ENCODE measurements at places on chromosomes 2 and 18.

DNA sequence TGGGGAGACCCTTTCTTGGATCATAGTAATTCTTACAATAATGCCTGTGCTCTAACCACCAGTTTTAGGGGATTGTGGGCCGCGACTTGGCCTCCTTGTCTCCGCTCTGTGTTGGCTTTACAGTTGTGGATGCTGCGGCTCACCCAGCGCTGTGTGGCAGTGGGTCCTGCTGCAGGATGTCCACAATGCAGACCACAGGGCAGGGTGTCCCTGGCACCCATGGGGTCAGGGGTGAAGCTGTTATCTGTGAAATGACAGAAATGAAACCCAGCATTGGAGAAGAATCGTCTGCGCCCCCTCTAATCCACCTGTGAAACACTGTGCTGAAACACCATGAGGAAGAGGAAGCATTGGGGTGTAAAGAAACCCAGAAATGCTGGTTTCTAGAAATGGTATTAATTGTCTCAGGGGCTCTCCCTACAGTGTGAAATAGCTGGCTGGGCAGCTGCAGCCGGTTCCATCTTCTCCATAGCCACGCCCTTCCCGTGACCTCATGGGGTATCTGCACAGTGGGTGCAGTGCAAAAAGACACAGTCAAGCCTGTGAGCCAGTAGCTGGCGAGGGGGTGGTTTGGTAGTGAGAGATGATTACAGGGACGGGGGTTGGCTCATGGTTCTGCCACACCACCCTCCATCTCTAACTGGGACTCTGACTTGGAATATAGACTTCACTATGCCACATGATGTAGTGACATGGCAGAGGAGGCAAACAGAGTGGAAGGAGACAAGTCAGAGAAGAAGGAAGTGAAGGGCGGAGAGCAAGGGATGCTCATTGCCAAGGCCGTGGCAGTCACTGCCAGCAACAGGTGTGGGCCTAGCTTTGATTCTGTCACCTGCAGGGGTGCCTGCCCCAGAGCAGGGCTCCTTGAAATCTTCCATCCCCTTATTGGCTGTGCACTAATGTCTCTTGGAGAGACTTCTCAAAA lies 16.2 kb downstream of the INPP4A start:
- no peak for DNase-seq

- no peak for DNase-seq
These were observed 111.7 kb downstream of the MARCHF4 start for GRCh38 chr2:216260629-216261028.

DNA sequence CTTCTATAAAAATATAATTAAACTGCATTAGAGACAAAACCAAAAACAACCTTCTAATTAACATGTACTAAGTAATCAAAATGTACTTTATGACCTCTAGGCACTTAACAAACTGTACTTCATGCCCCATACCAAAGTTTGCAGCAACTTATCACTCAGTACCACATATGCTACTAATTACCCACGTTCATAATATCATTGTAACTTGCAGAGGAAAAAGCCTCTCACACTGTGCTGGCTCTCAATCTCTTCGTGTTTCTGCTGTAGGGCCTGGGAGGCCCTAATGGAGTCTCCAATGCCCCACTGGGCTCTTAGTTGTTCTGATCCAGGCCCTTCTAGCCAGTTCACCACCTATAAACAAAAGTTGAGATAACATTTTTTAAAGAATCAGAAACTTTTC lies 82.1 kb upstream of the CCDC141 start:
- DNase-seq = no peak

DNA sequence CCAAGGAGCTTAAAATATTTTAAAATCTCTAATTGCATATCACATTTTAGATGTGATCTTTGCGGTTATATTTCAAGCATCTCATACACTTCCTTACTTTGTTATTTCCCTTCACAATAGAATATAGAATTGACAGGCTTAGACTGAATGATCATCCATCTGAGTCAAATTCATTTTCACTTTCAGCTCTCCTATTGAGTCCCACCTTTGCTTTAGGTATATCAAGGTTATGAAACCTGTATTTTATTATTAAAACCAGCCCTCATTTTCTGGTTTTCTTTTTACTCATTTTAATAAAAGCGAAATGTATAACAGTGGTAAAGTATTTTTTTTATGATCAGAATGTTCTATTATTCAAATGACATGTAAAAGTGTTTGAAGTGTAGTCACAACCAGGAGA lies 162.9 kb upstream of the KYNU start:
- no peak for DNase-seq

- no peak for DNase-seq
These were observed 338.9 kb upstream of the SETBP1 start for GRCh38 chr18:44341759-44342158.

- no peak for DNase-seq
These were observed 241.8 kb downstream of the TFCP2L1 start for GRCh38 chr2:121043061-121043826.

DNA sequence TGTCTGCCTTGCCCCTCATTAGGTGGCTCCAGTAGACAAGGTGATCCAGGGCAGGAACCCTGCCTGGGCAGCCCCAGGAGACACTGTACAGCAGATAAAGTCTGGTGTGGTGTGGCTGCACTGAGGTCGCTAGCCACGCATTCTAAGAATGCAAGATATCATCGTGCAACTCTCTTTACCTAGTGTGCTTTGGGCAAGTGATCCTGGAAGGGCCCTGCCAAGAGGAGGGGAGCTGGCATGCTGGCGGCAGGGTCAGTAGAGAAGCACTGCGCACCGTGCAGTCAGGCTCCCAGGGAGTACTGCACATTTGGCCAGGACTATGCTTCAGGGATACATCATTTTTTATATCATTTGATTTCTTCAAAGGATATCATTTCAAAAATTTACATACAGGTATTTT lies 195.3 kb upstream of the SMAD2 start:
- no peak for DNase-seq

- no peak for DNase-seq
These were observed 93.8 kb downstream of the ICOS start for GRCh38 chr2:204030322-204030721.

GRCh38 chr18:51196811-51197660 lies 445 bp downstream of the MEX3C start:
- no peak for DNase-seq

DNA sequence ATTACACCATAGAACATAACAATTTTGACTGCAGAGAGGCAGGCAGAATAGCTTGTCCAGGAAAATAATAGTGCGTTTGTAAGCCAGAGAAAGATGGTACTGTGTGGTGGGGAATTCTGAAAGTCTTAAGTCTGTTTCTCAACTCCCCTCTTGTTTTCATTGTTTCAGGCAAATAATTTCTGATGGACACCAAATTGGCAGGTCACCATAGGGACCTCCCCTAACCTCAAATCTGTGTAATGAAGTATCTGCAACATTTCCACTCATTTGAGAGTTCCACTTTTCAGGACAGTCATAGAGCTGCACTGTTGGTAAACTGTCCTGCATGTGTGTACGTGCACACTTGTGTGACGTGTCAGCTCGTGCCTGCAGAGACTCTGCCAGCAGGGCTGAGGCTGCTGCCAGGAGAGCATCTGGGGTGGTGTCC lies 195.6 kb downstream of the AGAP1 start:
- no peak for DNase-seq

DNA sequence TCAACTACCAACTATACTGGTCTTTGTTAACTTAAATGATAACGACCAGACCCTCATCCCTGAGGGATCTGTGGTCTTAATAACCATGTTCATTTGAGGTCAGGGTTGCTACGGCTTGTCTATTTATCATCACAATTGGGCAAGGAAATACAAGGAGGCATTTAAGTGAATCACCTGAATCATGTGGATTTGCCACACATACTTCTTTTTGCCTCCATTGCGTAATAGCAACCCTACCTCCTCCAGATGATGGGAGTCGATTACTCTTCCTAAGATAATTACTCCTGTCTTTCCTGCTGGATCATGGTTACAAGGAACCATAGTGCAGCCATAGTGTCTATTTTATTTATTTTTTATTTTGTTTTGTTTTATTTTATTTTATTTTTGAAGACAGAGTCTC lies 42.2 kb downstream of the TAF4B start:
- DNase-seq = no peak

- DNase-seq = no peak
These were observed 246.8 kb downstream of the AGPS start for GRCh38 chr2:177639262-177639914.

GRCh38 chr2:106961328-106961727 lies 75.4 kb upstream of the ST6GAL2 start:
- DNase-seq = no peak

GRCh38 chr2:44941551-44942234 lies at the start of gene SIX3:
Gene SIX3 (plus strand): TSS chr2:44941702. CDS start chr2:44942105, 403 bp downstream.
- no peak for DNase-seq

DNA sequence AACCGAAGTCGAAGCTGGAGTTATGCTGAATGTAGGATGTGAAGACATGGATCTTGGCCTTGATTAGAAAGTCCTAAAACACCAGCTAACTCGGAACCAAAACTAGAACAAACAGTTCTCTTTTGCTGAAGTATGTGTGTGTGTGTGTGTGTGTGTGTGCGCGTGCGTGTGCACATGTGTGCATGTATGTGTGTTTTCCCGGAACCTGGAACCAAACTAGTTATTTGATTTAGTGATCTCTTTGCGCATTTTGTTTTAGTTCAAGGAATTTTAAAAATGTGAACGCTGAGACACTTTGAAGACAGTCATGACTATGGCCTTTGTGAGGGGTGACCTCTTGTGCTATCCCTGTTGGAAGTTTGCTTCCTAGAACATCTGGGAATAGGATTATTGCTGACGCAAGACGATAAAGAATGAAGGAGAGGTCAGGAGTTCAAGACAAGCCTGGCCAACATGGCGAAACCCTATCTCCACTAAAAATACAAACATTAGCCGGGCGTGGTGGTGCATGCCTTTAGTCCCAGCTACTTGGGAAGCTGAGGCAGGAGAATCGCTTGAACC lies 23.8 kb downstream of the FHL2 start:
- DNase-seq = no peak

DNA sequence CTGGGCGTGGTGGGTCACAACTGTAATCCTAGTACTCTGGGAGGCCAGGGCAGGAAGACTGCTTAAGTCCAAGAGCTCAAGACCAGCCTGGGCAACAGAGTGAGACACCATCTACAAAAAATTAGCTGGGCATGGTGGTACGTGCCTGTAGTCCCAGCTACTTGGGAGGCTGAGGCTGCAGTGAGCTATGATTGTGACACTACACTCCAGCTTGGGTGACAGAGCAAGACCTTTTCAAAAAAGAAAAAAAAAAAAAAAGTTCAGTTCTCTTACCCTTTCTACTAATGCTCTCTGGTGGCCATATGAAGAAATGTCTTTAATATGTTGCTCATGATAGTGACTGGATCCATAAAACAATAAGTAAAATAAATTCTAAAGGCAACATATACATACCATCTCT lies 14.9 kb downstream of the TYW5 start:
- no peak for DNase-seq

DNA sequence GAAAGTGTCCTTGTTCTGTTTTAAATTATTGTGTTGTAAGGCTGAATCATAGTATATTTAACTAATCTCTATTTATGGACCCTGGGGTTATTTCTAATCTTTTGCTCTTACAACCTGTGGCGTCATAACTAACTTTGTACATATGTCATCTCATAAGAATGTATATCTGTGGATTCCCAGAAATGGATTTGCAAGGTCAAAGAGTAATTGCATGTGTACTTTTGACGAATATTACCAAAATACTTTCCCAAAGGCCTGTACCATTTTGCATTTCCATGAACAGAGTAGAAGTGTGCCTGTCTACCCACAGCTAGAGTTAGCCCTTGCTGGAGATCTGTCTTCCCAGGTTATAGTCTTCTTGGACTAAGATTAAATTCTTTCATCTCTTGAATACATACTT lies 42.8 kb downstream of the SEMA4F start:
- peak; percentile 69 for DNase-seq

- no peak for DNase-seq
These were observed 34.6 kb downstream of the ADCY3 start for GRCh38 chr2:24885221-24886125.

DNA sequence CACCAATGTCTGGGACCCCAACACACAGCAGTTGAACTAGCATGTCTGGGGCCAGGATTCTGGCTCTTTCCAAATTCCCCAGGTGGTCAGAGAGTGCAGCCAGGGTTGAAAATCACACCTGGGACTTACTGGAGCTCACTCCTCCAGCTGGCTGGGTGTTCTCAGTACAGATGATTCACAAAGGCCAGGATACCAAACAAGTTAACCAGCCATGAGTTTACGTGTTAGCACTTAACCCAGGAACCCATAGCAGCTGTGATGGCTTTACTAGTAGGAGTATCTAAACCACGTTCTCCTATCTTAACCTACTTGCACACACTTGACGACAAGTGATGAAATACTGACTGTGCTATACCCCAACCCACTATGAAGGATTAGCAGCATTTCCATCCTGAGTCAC lies 222.8 kb downstream of the FBXO15 start:
- DNase-seq = peak; percentile 32

DNA sequence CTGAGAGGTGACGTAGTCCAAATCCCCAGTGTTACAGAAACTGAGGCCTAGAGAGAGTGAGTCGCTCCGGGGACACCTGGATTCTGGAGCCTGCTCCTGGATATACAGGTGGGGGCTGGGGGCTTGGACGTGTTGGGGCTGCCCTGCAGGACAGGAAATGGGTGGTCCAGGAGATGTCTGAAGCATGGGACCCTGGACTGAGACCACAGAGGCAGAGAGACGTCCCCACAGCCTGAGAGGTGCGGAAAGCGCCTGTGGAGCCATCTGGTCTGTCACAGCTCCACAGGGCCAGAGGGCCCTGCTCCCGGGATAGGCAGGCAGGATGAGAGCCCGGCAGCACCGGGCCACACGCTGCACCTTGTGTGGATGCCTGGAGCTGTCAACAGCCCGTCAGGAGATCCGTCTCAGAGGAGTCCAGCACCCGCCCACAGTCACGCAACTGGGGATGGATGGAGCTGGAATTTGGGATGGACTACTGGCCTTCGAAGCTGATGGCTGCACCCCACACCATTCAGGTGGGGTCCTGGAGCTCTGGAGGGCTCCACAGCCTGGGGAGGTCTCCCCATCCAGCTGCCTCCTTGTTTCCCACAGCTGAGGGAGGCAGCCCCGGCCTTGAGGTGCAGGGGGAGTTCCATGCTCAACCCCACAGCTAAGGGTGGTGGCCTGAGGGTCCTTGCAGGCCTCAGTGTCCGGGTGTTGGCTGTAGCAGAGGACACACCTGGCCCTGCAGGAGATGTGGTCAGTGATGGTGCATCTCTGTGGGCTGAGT lies 303.0 kb downstream of the NDUFA10 start:
- DNase-seq = no peak

GRCh38 chr18:79600141-79600540 lies 79.5 kb upstream of the CTDP1 start:
- no peak for DNase-seq

DNA sequence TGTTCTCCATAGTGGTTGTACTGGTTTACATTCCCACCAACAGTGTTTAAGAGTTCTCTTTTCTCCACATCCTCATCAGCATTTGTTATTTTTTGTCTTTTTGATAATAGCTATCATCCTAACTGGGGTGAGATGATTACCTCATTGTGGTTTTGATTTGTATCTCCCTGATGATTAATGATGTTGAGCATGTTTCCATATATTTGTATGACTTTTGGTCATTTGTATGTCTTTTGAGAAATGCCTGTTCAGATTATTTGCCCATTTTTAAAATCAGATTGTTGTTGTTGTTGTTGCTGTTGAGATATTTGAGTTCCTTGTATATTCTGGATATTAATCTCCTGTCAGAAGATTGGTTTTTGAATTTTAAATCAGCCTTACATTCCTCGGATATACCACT lies 147.5 kb downstream of the NCOA1 start:
- no peak for DNase-seq
